ENCODE measurements at places on chromosomes 4 and X.

DNA sequence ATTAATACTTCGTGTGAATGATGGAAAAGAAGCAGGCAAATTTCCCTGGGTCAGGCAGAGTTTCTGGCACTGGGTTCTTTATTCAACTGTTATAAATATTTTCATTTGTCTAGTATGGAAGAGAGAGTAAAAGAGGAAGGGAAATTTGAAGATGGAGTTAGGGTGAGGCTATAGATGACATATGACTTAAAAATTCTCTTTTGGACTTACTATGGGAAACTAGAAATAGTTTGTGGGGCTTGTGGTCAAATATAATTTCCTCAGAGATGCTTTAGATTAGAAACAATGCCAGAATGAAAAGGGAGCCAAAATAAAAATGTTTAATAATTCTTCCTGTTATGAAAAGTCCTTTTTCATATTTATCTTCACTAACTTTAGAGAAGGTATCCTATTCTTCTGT, 103.2 kb downstream of the GC start:
- peak; percentile 31 for DNase-seq

DNA sequence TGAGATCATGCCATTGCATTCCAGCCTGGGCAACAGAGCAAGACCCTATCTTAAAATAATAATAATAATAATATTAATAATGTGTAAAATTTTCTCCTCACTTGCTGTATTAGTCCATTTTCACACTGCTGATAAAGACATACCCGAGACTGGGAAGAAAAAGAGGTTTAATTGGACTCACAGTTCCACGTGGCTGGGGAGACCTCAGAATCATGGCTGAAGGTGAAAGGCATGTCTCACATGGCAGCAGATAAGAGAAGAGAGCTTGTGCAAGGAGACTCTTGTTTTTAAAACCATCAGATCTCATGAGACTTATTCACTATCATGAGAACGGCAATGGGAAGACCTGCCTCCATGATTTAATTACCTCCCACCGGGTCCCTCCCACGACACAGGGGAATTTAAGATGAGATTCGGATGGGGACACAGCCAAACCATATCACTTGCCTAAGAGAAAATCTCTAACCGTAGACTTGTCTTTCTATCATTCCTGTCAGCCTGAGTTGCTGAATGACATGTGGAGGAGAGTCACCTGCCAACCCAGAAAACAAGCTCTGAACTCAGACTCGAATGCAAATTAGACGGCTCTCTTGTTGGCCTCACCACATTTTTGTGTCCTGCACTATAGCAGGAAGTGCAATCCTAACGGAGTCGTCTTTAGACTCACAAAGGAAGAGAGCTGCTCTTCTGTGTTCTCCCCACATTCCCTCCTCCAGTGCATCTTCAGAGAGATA, 51.9 kb upstream of the DCTD start:
- DNase-seq = no peak

DNA sequence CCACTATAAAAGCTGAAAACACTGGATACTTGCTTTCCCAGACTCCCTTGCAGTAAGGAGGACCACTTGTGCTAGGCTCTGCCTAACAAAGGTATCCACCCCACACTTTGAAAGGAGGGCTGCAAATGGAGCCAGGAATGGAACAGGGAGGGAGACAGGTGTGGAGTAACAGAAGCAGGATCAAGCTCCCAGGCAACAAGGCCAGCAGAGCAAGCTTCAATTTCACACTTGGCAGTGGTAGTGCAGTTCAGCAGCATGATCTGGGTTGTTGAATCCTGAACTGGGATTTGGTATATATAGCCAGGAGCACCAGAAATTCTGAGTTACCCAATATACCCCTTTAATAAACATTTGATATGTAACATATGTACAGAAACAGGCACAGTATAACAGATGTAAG, 9.8 kb downstream of the LAMP2 start:
- no peak for DNase-seq

- DNase-seq = no peak
Observed at GRCh38 chr4:1043651-1044468, 32.4 kb downstream of the FGFRL1 start.

DNA sequence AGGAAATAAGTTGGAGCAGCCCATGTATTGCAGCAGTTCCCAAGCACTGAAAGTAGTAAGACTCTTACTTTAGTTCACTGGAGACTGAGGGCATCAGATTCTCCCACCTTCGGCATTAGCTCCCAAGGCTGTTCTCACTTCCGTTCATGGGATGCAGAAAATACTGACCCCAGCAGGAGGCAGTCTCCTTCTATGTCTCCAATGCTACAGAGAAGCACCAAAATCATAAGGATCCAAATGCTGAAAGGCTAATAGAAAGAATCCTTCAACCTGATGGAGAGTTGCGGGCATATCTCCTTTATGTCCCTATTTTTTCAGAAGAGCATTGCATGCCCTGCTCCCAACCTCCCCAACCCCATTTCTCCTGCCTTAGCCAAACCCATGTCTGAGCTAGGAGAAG, 32.4 kb downstream of the ADH7 start:
- DNase-seq = no peak

DNA sequence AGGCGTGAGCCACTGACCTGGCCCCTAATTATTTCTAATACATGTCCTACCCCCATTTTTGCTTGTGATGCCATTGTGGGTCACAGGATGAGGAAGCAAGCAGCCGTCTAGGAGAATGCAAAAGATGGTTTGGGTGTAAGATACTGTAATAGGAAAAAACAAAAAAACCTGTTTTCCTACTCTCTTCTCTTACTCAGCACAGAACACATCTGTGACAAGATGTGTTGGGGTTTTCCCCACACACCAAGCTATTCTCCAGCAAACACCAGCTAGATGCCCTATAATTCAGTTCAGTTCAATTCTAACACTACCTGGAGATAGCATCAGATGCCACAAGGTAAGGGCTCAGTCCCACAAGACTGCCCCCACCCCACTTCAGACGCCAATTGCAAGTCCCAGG, 15.3 kb upstream of the HPRT1 start:
- DNase-seq = no peak

- no peak for DNase-seq
Observed at GRCh38 chr4:73661646-73662119, 41.4 kb upstream of the RASSF6 start.

- DNase-seq = peak; percentile 70
Observed at GRCh38 chr4:55635741-55636655, at the start of gene NMU. NMU (minus strand) TSS chr4:55636298; CDS start chr4:55636192, 106 bp downstream.
